Retinal pigment epithelial cell (primary cell): ENCODE measurements at places on chromosomes 3 and 15.

GRCh38 chr15:47486040-47486439 lies 231.3 kb upstream of the SEMA6D start:
- no peak for DNase-seq

- DNase-seq, result no peak
Observed at GRCh38 chr15:66702787-66703539, 927 bp downstream of the SMAD6 start.

GRCh38 chr3:9123840-9124239 lies 125.6 kb downstream of the SRGAP3 start:
- no peak for DNase-seq

GRCh38 chr3:14138109-14138877 lies 13.4 kb downstream of the TMEM43 start:
- DNase-seq, result no peak

- DNase-seq, result no peak
Observed at GRCh38 chr3:194245975-194246561, 105.1 kb downstream of the CPN2 start.

- DNase-seq, result no peak
Observed at GRCh38 chr3:183468424-183468823, 40.0 kb upstream of the MCF2L2 start.

GRCh38 chr3:126135406-126136076 lies 44.8 kb downstream of the ALDH1L1 start:
- no peak for DNase-seq

DNA sequence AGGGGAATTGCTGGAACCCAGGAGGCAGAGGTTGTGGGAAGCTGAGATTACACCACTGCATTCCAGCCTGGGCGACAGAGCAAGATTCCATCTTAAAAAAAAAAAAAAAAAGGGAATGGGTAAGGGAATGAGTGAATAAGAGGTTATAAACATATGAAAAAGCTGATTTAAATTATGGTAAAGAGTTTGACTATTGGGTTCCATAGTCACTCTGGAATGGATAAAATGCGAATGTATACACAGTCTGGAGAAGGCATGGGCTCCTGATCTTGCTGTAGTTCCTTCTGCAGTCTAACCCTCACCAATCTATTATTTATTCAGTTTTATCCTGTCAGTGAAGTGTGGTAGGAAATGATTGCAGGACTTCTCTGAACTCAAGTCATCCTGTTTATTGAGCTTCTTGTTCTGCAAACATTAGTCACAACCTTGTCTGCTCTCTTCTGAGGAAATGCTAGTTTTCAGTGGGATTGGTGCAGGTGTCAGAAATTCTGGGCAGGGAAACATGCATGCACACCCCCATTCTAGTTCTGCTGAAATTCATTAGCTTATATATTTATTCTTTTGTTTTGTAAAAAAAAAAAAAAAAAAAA lies 190.9 kb upstream of the CFAP20DC start:
- no peak for DNase-seq

- DNase-seq, result no peak
Observed at GRCh38 chr3:58249358-58250092, 11.9 kb downstream of the ABHD6 start.

GRCh38 chr3:110491413-110491812 lies 580.2 kb upstream of the NECTIN3 start:
- no peak for DNase-seq

DNA sequence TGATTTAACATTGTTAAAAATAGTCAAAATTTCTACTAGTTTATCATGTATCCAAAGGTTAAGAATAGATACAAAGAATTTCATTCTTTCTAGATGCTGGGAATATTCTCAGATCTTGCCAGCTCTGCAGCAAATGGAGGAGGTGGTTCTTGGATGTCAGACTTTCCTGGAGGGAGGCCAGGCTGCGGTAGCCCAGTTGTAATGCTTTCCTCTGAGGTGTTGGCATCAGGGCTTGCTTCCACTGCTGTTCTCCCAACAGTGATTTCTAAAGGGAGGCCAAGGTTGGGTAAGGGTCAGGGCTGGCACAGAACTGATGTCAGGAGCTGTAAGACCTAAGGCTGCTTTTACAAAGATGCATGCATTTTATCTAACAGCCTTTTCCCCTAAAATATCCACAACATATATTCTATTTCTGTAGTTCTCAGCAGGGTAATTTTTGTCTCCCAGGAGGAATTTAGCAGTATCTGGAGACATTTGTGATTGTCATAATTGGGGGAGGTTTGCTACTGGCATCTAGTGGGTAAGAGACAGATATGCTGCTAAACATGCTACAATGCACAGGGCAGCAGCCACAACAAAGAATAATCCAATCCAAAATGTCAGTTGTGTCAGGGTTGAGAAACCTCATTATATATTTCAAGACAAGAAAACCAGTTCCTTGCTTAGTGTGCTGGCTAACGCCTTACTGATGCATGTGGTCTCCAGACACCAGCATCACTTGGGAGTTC lies 42.0 kb upstream of the SPTSSB start:
- DNase-seq, result peak; percentile 54

DNA sequence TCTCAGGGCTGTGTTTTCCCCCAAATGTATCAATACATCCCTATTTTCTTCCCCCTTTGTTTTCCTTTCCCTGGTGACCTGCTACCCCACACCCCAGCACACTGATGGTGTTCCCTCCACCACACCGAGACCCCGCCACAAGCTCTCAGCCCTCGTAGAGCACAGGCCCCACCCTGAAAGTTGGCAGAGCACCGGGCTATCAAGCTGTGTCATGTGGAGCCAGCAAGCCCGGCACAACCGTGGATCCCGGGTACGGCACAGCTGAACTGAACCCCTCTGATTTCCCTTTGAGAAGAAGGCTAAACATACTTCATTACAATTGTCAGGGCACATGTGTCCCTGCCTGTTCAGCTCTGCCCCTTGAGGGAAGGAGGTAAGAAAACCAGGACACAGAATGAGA lies 69.9 kb downstream of the LRIG1 start:
- no peak for DNase-seq

GRCh38 chr3:156106721-156107373 lies 13.5 kb upstream of the KCNAB1 start:
- no peak for DNase-seq

- DNase-seq, result no peak
Observed at GRCh38 chr15:65354835-65355172, 23.0 kb downstream of the IGDCC3 start.

DNA sequence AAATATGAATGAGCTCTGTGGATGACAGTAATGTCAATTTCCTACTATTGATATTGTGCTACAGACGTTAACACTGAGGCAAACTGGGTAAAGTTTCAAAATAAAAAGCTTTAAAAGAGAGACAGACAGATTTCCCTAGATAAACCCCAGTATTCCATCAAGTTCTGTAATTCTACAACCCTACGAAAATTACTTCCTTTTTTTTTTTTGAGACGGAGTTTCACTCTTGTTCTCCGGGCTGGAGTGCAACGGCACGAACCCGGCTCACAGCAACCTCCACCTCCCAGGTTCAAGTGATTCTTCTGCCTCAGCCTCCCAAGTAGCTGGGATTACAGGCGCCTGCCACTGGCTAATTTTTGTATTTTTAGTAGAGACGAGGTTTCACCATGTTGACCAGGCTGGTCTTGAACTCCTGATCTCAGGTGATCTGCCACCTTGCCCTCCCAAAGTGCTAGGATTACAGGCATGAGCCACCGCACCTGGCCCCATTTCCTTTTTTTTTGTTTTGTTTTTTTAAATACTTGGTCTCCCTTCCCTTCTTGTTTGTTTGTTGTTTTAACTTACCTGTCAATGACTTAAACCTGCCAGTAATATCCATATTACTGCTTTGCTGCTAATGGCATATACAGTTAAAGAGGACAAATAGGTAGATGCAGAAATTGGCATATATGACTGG lies 57.2 kb downstream of the CBLB start:
- DNase-seq, result no peak

- DNase-seq, result peak; percentile 65
Observed at GRCh38 chr15:77482570-77482969, 61.9 kb downstream of the HMG20A start.

GRCh38 chr15:100204771-100205170 lies 137.0 kb downstream of the ADAMTS17 start:
- DNase-seq, result no peak

DNA sequence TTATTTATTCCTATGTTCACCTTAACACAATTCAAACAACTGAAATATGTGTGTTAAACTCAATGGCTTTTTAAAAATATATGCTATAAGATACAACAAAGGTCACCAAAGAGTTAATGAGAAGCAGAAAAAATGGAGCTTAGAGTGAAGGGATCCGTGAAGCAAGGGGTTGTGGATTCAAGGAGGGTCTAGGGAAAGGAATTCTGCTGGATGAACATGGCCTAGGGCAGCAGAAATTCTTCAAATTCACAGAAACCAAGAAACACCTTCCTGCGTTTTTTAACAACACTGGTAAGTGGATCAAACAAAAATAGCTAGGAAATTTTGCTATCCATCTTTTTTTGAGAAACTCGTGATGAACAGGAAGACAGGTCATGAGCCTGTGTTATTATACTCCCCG lies 59.3 kb upstream of the PLSCR5 start:
- no peak for DNase-seq

GRCh38 chr3:4474683-4475490 lies 7.8 kb upstream of the SUMF1 start:
- DNase-seq, result no peak

DNA sequence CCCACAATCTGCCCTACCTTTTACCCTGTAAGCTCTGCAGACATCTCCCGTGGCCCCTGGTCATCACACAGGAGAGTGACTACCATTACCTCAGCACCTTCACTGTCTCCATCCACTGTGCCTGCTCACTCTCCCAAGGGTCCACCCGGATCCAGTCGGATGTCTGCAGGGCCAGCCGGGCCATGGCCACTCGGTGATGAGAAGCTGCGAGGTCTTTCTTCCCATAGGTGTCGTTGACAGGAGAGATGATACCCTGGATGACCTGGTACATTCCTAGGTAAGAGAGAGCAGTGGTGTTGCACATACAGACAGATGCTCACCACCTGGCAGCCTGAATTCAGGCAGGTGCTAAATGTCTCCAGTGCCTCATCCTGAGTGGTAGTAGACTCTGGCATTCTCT lies 39.2 kb upstream of the RBP1 start:
- no peak for DNase-seq

GRCh38 chr15:80061582-80061981 lies 2.1 kb downstream of the ZFAND6 start:
- no peak for DNase-seq

GRCh38 chr3:38224357-38224756 lies 41.3 kb upstream of the SLC22A13 start:
- no peak for DNase-seq

- DNase-seq, result no peak
Observed at GRCh38 chr3:127406309-127407025, 118.6 kb upstream of the PRR20G start.

DNA sequence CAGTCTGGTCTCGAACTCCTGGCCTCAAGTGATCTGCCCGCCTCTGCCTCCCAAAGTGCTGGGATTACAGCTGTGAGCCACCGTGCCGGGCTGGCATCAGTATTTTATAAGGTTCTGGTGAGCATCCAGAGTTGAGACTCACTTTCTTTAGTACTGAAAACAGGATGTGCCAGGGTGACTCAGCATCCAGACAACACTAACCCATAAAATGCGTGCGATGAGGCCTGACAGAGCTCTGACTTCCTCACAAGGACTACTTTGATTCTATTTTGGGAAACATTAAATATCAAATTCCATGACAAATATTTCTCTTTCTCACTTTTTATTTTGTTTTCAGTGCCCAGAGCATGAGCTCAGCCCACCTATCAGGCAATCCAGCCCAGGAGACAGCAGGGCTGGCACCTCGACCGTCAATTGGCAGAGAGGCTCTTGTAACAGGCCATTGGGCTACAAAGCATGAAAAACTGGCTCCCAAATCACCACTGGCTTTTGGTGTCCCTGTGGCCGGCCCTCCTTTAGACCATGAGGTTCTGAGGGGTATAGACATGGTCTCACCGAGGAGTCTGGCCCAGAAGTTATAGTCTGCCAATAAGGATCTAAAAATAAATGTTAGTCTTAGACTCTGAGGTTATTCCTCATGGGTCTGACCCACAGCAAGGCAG lies 75.0 kb downstream of the FEM1B start:
- DNase-seq, result peak; percentile 43

DNA sequence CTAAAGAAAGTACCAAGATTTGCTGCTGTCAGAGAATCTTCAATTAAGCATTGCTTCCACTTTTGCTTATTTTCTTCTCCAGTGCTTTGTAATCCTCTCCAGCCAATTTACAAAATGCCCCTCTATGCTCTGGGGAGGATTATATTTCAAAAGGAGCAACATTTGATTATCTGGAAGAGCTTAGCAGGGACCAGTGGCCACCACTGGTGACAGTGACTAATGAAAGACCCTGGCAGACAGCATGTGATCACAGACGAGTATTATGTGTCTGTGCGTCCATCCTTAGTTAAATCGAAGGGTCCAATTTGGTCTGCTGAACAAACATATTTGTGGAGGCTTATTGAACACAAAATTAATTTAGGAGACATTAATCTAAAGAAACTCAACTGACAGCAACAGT lies 152.6 kb downstream of the ZNF621 start:
- DNase-seq, result no peak

DNA sequence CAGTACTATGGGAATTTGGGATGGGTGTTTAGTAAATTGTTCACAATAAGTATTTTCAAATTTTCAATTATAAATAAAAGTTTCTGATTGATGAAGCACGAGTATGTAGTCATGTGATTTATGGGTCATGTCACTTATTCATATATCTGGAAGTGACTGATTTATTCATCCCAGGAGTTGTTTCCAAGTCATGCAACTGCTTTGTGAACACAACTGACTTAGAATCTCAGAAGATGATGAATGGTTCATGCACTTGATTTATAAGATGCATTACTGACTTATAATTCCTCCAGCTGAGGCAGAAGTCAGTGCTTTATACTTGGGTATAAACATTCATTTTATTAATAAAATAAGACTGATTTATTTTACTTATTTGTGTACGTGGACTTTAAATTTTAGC lies 137.8 kb upstream of the CBLB start:
- no peak for DNase-seq

GRCh38 chr3:116618138-116618537 lies 91.4 kb upstream of the TUSC7 start:
- no peak for DNase-seq

DNA sequence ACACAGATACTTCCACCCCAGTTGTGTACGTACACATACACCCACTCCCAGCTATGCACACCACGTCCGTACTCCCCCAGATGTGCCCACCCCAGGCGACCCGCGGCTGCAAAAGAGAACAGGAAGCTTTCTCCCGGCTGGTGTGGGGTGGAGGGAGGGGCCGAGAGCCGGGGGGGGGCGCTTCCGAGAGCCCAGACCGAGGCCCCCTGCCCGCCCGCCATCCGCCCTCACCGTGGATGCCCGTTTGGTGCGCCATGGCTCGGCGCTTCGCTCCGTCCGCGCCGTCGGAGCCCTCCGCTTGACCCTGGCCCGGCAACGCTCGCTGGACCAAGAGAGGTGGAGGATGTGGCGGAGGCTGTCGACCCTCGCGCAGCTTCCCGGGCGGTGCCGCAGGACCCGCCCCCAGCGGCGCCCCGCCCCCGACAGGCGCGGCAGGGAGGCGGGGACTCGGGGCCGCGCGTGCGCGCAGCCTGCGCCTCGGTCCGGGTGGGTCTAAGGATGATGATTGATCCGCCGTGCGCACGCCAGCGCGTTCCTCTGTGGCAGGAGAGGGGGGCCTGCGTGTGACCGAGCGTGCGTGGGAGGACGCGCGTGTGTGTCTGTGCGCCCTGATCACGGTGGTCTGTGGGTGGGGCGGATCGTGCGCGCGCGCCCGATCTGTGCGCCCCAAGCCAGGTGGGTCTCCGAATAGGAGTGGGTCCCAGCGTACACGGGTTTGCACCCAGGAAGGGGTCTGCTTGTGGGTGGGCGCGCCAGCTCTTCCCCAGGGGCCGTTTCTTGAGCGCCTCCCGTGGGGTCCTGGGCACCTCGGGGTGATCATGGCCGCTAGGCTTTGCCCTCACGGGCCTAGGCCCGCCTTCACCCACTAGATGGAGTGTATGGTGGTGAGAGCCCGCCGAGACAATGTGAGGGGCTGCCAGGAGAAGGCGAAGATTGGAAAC lies at the start of gene TWF2:
TSS of gene TWF2 (minus strand) at position 398 of the 941 bp plus-strand sequence. CDS start at position 256, 142 bp downstream.
- no peak for DNase-seq
